ENCODE measurements at places on chromosomes 3 and 15.

- DNase-seq, result no peak
These were observed 77.4 kb upstream of the SLCO3A1 start for GRCh38 chr15:91776104-91776503.

DNA sequence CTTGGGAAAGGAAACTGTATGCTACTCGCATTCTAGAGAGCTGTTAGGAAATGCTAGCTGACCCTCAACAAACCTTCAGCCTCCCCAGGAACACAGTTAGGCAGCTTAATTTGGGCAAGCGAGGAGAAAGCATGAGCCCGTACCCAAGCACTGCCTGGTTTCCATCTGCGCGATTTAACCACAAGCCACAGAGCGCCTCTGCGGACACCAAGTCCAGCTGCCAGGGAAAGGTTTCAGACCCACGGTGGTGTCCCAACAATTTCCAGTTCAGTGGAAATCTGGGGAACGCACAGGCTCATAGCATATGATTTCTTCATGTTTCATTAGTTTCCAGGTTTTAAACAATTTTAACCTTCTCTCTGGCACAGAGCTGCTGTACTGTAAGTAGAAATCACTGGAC, 617.6 kb downstream of the FHIT start:
- DNase-seq, result no peak

GRCh38 chr15:91318516-91318915, 218.5 kb downstream of the SV2B start:
- DNase-seq, result no peak

DNA sequence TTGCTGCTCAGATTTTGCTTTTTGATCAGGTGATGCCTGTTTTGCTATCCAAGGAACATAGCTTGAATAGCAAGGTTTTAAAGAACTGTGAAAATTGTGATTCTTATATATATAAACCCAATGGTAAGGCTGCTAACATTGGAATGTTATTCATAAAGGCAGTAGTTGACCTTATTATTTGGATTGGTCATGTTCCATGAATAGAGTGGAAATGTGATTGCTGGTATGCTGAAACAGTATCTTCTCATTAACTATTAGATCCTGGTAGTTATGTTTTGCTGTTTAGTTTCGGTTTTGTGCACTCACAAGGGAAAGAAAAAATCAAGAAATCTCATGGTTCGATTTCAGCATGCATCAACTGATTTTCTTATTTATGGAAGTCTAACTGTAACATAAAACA, 78.7 kb upstream of the NPHP3 start:
- no peak for DNase-seq

DNA sequence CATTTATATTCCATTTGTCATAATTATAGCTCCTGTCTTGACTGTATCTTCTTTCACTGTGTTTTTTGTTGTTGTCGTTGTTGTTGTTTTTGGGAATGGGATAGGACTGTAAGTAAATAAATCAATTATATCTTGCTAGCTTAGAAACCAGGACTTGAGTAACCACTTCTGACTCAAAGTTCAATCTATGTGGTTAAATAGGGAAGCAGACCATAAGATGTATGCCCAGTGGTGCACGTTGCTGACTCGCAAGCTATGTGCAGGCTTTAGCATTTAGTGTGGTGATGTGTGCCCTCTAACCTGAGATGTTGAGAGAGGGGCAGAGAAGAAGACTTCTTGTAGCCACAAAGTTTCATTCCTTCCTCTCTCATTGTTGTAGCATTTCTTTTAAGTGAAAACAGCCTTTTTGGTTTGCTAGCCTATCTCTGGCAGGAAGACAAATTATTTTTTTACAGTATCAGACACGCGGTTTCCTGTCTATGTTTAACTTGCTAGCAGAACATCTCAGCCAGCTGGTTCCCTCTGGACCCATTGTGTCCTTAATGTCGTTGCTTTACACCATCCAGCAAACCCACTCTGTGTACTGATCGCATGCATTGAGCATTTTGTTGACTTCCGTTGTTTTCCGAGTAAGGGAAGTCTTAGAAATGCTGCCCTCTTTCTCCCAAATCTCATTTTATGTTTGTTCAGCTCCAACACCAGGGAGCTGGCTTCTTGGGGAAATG, 52.1 kb downstream of the TGFBR2 start:
- peak; percentile 16 for DNase-seq

- DNase-seq, result no peak
These were observed 39.2 kb upstream of the EPHB1 start for GRCh38 chr3:134755821-134756220.

DNA sequence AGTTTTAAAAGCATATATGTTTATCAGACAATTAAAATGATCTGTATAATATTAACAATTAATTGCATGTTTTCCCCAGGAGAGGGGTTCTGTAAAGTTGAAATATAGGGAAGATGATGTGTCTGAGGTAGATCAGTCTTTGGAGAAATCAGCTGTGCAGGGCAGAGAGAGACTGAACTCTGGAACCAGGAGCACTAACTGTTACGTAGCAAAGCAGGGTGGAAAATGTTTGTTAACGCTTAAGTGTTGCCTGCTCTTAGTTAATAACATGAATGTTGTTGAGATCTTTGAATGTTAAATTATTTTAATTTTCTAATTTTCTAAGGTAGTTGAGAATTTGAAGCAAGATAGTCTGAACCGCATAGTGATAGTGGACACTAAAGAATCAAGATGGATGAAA, 57.5 kb downstream of the NEO1 start:
- no peak for DNase-seq

- DNase-seq, result no peak
These were observed 17.8 kb downstream of the PDCD10 start for GRCh38 chr3:167716920-167717319.

GRCh38 chr15:40463279-40463678, 7.5 kb upstream of the CHST14 start:
- no peak for DNase-seq

DNA sequence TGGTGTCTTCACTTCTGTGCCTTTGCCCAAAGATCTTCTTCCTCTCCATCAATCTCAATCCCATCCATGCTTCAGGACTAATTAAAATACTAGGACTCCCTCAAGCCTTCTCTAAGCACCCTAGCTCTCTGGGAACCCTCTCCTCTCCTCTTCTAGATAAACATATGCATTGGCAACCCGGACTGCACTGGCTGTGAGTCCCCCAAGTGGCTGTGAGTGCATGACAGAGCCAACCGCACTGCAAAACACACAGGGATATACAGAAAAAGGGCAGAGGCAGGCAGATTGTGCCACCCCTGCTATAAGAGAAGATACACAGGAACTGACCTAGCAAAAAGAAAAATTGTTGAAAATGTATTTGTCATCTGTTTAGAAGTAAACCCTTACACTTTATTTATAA, 457.1 kb downstream of the MFSD1 start:
- DNase-seq, result no peak

DNA sequence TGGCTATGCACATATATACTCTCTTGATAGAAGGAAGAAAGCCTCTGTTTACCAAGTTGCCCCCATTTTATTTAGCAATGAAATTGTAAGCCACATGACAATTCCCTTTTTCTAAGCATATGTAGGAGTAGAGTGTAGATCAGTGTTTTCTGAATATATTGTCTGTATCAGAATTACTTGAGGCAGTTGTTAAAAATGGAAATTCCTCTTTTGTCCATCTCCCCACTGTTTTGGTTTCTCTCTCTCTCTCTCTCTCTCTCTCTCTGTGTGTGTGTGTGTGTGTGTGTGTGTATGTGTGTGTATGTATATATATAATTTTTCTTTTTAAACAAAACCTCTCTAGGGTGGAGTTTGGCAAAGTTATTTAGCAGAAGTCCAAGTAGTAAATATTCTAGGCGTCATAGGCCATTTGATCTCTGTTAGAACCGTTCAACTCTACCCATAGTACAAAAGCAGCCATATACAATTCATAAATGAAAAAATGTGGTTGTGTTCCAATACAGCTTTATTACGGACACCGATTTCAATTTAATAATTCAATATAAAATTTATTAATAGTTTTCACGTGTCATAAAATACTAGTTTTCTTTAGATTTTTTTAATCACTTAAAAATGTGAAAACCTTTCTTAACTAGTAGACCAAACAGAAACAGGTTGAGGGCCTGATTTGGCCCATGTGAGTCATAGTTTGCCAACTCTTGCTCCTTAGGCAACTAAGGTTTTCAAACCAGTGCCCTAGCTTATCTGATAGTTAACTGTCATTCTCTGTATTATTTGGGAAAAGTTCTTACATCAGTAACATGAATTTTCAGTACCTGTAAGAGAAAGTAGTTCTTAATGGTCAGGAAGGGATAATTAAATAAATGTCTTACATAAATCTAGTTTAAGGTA, 39.8 kb downstream of the UBE2E1 start:
- DNase-seq, result no peak

DNA sequence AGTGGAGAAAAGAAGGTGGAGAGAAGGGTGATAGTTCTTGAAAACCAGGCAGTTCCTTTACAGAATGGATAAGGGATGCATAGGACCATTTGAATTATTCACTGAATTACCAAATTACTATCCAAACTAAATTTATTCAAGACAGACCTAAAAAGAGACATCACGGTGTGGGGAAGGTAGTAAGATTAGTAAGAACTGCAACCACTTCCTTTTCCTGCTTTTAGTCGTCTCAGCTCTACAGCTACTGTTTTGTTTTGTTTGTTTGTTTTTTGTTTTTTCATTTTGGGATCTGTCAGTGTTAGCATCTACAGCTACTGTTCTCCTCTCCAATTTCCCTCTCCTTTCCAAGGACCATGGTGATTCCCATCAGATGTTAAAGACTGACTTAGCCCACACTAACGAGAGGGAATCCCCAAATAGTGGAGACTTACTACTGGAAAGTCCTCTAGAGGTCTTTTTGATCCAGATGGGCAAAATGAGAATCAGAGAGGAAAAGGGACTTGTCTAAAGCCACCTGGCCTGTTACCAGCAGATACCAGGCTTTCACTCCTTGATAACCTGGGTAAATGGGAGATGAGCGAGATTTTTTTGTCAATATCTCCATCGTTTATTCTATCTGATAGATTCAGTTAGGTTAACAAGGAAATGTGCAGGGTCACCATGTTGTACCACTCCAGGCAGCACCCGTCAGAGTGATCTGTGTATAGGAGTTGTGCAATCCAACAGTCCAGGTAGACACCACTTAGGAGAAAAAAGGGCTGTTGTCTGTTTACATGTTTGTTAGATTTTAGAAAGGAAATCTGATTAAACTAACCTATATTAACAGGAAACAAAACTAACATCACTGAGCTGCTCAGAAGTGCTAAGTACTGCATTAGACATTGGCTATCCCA, 6.0 kb downstream of the HCLS1 start:
- DNase-seq, result no peak

GRCh38 chr15:36403351-36403750, 176.1 kb upstream of the CDIN1 start:
- DNase-seq, result no peak

GRCh38 chr15:100879464-100880138, at the start of gene ALDH1A3:
Gene ALDH1A3, plus strand, starts transcription at chr15:100879831. Its CDS starts 77 bp downstream, at chr15:100879908.
- DNase-seq, result no peak

GRCh38 chr3:59540696-59541095, 490.9 kb upstream of the CFAP20DC start:
- DNase-seq, result no peak

DNA sequence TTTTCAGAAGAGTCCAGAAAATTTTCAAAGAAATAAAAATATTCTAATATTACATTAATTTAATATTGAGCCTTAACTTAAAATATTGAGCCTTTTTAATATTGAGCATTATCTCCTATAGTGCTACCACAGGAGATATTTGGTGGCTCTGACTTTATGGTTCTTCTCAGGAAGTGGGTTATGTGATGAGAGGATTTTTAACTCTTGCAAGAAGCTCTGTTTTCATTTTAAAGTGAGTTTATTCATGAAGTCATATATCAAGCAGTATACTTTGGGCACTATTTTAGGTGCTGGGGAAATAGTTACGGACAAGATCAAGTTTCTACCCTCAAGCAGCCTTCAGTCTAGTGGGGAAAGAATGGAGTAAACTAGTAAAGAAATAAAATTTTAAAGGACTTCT, 13.4 kb upstream of the MBNL1 start:
- no peak for DNase-seq

GRCh38 chr3:53346514-53346913, 829 bp downstream of the DCP1A start:
- DNase-seq, result no peak

DNA sequence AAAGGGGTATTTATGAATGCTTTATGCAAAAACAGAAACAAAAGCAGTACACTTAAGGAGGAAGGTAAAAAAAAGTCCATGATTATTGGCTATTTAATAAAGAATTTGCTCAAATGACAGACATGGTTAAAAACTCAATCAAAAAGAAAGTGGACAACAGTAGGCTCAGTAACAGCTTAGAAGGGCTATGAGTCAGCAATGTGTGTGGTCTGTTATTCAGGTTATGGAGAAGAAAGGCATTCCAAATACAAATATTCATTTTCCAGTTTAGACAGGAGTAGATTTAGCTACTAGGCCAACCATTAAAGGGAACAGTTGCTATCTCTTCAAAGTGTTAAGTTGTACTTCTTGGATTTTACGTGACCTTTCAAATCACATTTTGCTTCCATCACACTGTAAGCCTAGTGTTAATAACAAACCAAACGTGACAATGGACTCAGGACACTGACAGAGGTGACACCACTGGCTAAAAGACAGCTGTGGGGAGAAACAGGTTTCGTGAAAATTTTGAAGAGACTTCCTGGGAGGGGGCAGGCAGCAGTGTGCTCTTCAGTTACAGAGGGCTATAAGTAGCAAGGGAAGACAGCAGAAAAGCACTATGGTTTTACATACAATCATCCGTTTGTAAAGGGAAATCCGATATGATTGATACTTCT, 41.7 kb upstream of the MYO5C start:
- DNase-seq, result no peak

DNA sequence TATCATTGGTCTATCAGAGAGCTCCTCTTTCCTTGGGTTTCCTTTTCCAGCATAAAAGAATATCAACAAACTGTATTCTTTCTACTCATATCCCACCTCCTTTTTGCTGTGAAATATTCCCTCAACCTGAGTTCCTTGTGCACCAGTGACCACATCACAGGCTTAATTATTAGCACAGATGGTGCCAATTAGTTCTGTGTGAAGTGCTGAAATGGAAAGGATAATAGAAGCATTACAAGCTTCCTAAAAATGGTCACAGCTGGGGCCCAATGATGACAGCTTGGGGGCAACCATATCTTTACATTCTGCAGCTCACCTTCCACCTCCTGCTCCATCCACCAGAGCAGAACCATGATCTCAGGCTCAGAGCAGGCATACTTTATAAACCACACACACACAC, 84.6 kb downstream of the ANO10 start:
- DNase-seq, result no peak

- no peak for DNase-seq
These were observed 23.8 kb downstream of the USP3 start for GRCh38 chr15:63528138-63528659.

GRCh38 chr15:55917881-55918296, 75.5 kb downstream of the NEDD4 start:
- no peak for DNase-seq

DNA sequence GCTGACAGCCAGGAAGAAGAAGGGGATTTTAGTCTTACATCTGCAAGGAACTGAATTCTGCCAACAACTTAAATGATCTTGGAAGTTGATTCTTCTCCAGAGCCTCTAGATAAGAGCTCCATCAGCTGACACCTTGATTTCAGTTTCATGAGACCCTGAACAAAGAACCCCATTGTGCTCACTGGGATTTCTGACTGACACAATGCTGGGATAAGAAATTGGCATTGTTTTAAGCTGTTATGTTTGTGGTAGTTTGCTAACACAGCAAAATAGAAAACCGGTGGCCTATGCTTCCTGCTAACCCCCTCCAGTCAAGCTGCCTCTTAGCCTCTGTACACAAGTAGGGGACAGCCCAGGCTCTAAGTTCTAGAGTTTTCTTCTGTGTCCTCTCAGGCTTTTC, 36.2 kb downstream of the MASP1 start:
- DNase-seq, result no peak

- DNase-seq, result no peak
These were observed 69.6 kb downstream of the RYR3 start for GRCh38 chr15:33380406-33380805.
